Right lung (tissue), 10 donors: ENCODE measurements at places on chromosomes 7 and 10. TPM values are rescaled to one million over a fixed set of nuclear protein-coding genes. Genes with fewer than 3 reads are reported as not detected.

GRCh38 chr7:28595076-28595475 lies 182.8 kb downstream of the CREB5 start:
- DNase-seq: no peak

DNA sequence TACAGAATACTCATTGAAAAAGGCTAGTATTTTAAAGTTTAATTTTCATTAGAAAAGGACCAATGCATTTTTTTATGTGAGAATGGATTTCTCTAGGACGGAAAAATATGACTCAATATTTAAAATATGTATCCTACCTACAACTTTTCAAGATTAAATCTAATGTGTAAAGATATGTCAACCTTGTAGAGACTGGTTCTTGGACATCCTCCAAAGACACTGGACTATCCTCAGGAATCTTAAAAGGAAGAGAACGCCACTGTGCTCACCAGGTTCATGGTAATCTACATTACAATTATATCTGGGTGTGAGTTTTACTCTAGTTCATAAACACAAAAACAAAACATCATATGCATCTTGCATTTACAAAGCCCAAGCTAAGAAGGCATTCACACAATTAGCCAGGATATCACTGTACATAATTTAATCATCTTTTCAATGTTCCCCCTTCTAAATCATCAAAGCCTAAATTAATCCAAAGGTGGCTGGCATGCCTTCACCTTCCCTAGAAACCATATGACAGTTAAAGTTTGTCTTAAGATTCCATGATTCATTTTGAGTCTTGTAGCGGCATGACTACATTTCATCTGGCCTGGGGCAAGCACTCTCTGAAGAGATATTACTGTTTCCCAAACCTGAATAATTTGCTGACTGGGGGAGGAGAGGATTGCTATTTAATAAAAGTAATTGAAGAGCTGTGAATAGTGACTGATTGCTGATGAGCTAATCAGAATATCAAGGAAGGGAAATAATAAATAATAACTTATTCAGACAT lies 12.0 kb downstream of the SGCE start:
- DNase-seq: no peak

- DNase-seq: no peak
Measured at GRCh38 chr7:116614499-116615262, 57.3 kb upstream of the MET start.

- DNase-seq: no peak
Measured at GRCh38 chr7:74655768-74656440, 1.6 kb upstream of the GTF2I start.

GRCh38 chr7:110003827-110004226 lies 1087.1 kb upstream of the LRRN3 start:
- no peak for DNase-seq

- peak; percentile 77 for DNase-seq
Measured at GRCh38 chr7:55086413-55087201, 67.8 kb downstream of the EGFR start.

- DNase-seq: no peak
Measured at GRCh38 chr7:116212869-116213268, 2.5 kb downstream of the TES start.

DNA sequence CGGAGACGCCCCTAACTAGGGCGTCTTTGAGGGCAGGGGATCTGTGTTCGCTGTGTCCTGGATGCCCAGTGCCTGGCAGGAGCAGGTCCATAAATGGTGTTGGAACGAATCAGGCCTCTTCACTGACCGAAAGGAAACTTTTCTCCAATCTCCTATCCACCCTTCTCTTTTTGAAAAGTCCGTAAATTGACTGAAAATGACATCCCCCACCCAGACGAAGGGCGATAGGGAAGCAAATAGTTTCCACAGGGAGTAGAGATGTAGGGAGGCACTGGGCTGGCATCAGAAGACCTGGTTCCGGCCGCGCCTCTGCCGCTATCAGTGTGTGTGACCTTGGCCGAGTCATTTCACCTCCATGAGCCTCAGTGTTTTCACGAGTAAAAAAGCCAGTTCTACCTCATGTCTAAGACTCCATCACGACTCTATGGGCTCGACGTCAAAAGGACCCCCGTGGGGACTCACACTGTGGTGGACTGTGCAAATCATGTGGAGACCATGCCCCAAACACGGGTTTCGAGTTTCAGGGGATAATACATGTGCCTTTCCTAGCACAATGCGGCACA lies 497 bp upstream of the RAB11FIP2 start:
- DNase-seq: no peak

DNA sequence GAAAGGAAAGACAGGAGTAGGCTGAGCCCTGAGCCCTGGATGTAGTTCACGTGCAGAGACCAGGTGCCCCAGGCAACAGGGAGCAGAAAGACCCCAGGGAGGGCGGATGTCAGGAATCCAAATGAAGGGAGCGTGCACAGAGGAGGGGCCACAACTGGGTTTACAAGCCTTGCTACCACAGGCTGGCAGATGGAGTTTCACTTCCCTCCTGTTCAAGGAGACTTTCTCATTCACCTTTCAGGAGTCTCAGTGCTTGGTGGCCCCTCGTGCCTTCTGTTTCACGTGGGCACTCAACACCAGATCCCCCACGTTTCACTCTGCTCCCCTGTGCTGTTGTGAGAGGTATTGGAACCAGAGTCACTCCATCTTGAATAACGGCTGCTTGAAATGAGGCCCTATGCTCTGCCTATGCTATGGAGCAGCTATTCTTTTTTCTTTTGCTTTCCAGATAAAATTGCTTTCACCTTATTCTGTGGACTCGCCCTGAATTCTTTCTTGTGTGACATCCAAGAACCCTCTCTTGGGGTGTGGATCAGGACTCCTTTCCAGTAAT lies 601.4 kb upstream of the IGFBP3 start:
- DNase-seq: no peak

- peak; percentile 7 for DNase-seq
Measured at GRCh38 chr7:113698556-113699220, 220.1 kb downstream of the PPP1R3A start.

DNA sequence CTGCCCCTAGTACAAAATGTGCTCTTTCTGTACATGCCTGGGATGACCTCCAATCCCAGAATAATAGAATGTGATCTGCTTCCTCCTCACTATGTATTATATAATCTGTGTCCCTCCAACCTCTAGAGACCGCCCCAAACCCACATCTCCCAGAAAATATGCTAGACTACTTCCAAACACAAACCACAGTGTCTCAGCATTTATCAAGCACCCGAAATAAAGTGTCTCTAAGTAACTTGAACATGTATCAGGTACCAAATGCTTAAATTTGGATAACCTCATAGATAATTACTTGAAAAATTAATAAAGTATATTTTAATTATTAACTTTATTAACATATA lies 16.1 kb downstream of the LYZL1 start:
- DNase-seq: no peak

DNA sequence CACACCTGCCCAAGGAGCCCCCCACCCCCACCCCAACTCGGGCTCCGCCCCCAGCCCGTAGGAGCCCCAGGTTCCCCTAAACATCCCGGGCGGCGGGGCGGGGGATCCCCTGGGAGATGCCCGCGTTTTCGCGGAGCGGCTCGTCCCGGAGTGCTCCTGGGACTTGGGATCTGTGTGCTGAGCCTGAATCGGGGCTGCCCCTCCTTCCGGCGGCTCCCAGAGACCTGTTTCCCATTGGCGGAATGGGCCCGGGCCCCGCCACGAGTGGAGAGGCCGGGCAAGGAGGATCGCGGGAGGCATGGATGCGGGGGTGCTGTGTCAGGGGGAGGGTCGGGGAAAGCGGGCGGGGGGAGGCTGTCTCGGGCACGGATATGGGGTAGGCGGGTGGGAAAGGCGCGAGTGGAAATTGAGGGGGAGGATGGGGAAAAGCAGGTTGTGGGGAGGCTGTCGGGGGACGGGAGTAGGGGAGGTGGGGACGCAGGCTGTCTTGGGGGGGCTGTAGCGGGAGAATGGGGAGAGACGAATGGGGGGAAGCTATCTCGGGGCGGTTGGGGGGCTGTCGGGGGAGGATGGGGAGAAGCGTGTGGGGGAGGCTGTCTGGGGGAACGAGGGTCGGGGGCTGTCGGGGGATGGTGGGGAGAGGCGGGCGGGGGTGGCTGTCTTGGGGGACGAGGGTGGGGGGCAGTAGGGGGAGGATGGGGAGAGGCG lies 572 bp upstream of the BHLHA15 start:
- DNase-seq: no peak

- no peak for DNase-seq
Measured at GRCh38 chr10:106576534-106576933, 588.0 kb downstream of the SORCS1 start.

- DNase-seq: no peak
Measured at GRCh38 chr10:16690417-16690816, 126.8 kb downstream of the RSU1 start.

DNA sequence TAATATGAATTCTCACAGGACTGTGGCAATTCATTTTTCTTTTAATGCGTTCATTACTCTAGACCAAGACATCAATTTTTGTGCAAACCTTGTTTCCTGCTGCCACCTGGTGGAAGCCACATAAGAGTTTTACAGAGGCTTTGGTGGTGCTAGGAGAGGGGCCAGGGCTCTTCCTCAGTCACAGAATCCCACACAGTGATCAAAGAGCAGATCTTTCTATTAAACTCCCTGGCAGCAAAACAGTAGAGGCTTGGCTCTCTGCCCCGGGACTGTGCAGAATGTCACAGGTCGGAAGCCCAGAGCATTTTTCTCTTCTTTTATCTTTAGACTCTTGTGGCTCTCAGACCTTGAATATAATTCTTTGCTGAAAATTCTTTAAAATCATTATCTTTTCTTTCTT lies 506.4 kb upstream of the C7orf33 start:
- peak; percentile 84 for DNase-seq

DNA sequence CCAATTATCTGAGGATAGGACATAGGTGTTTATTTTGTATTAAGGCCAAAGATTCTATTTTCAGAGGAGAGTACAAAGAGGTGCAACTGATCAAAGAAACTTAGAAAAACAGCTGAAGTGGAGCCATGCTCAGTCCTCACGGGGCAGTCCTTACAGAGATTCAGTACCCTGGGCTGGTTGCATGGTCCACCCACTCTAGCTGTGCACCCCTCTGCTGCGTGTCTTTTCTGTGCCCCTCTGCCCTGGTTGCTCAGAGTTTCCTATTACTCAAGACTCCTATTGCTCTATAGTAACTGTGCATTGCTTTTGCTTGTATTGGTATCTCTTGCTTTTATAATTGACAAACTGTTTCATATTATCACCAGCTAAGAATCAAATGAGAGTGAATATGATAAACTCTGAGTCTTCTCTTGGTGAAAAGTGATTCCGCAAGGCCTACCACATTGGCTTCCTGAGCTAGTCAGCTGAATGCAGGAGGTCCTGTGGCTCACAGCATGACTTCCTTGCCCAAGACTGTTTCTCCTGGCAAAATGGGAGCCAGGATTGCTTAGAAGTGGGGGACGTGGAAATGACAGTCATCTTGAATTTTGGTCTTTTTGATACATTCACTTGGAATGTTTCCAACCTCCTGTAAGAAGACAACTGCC lies 137.0 kb downstream of the GLCCI1 start:
- DNase-seq: no peak

DNA sequence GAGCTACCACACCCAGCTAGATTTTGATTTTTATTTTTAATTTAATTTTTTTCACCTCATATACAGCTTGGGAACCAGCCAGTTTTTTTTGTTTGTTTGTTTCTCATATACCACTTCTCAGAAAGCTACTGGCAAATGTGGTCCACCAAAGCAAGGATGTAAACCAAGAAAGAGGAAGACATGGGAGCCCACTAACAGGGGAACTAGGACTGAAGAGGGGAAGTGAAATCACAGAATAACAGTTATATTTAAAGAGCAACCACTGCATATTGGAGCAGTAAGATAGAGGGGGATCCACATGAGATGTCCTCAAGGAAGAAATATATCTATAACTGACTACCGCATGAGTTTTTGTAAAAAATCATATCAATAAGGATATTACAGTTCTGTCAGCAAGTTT lies 10.5 kb downstream of the CPVL start:
- no peak for DNase-seq

GRCh38 chr10:125824736-125825135 lies 1.4 kb downstream of the BCCIP start:
- DNase-seq: no peak

GRCh38 chr7:124686543-124687171 lies 78.9 kb downstream of the GPR37 start:
- DNase-seq: no peak

DNA sequence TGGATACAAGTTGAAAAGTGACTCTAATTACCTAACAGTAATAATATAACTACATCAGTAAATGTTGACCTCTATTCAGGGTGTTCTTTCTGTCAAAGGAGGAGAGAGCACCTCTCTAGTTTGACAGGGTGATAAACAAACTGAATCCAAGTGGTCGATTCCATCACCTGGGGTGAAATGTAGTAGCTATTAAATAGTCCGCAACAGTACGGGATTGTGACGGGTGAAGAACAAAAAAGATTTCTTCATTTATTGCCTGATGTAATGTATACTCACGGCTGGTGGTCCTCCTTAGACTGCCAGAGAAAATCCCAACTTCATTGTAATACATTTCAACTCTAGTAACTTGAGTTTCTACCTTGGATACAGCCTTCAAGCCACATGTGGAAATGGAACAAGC lies 292.5 kb upstream of the CELF2 start:
- no peak for DNase-seq

GRCh38 chr10:18377898-18378297 lies 237.7 kb downstream of the CACNB2 start:
- DNase-seq: no peak

The HEPACAM2 gene
- polyA plus RNA-seq: 2.3 TPM

The CYP26C1 gene
- polyA plus RNA-seq: 0.16 TPM

The NPSR1 gene
- 0.09 TPM for polyA plus RNA-seq

The RNLS gene
- polyA plus RNA-seq: 5.6 TPM

The PDE1C gene
- polyA plus RNA-seq: 4.5 TPM

The MOGAT3 gene
- 0.07 TPM for polyA plus RNA-seq

The PON1 gene
- polyA plus RNA-seq: 1.2 TPM

The ATOH7 gene
- polyA plus RNA-seq: 0.27 TPM

The OPN1SW gene
- polyA plus RNA-seq: 1.3 TPM

The MACC1 gene
- 11.2 TPM for polyA plus RNA-seq

The CAMK2B gene
- 0.73 TPM for polyA plus RNA-seq

The AKR1D1 gene
- 0.08 TPM for polyA plus RNA-seq

The PLCE1 gene
- 26.0 TPM for polyA plus RNA-seq
